ENCODE measurements at places on chromosomes 5 and 9. TPM values are rescaled to one million over a fixed set of nuclear protein-coding genes. Genes with fewer than 3 reads are reported as not detected.

Gene ZCCHC9
- total RNA-seq = 41.3 TPM

Gene PCDHB10
- total RNA-seq = 1.0 TPM

DNA sequence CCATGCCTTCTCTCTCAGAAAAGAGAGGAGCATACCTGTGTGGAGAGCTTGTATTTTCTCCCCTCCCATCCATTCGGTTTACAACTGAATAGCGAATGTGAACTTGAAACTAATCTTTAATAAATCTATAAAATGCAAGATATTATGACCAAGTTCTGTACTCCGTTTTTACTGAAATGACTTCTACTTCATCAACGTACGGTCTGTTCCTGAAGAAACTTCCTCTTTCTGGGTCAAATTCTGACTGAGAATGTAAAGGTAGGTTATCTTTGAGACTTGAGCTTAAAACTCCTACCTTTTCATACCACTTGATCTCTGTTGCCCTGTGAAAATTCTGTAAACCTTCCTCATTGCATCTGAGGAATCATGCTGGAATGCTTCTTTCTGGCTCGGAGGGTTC lies 4.2 kb upstream of the CTNNAL1 start:
- DNase-seq = no peak

GRCh38 chr5:1406681-1407640 lies 38.3 kb downstream of the SLC6A3 start:
- no peak for DNase-seq

GRCh38 chr9:95067897-95068296 lies 249.6 kb downstream of the FANCC start:
- no peak for DNase-seq

DNA sequence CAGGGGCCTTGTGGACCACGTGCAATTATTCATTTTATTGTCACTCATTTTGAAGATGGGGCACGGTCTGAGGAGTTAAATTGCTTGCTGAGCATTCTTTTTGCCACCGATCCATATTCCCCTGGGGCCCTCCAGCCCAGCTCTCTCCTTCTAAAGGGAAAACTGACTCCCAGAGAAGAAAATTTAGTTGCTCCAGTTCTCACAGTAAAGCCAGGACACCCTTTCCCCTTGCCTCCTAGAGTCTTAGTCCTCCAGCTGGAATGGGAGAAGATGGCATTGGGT lies 1.0 kb upstream of the PANK3 start:
- DNase-seq = no peak

- no peak for DNase-seq
These were observed 53.4 kb downstream of the GNAQ start for GRCh38 chr9:77978086-77978781.

GRCh38 chr9:81113453-81114124 lies 575.8 kb downstream of the TLE1 start:
- DNase-seq = no peak

DNA sequence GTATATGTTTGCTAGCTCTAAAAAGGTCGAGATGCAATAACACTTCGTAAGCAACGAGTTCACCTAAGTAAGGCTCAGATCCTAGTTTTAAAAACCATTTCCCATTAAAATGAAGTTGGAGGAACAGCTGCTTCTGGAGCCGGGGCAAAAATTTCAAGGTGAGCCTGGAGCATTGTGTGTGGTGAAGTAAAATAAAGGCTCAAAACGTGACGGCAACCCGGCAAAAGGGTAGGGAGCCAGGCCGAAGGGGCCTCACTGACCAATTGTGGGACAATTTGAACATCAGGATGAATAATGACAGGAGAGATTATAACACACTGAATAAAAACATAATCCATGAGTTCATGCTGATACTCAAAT lies 20.1 kb downstream of the BTNL9 start:
- no peak for DNase-seq

DNA sequence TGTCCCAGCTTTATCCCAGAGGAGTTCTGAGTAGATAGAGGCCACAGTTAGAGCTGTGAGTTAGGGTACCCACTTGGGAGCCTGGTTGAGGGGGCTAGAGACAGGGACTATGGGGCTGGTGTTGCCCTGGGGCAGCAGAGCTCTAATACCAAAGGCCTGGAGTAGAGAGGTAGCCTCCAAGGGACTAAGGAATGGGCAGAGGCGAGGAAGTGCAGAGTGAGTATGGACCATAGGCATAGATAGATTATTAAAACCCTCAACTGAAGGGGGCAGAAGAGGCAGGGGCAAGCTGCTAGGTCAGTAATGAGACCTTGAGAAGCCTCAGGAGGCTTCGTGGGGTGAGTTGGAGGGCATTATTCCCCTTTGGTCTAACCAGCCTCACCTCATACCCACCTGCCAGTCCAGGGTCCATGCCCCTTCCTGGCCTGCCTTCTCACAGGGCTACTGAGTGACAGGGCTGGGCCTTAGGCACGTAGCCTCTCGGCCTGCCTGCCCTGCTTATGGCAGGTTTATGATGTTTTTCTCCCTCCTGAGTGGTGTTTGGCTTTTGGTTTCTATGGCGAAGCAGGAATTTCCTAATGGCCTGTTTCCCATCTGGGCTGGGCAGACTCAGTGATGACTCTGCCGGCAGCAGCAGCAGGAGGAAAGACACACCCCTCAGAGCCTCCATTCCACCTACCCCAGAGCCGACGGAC lies 8.0 kb downstream of the PDLIM4 start:
- DNase-seq = peak; percentile 94

- DNase-seq = no peak
These were observed 37.4 kb upstream of the FBXW11 start for GRCh38 chr5:172043865-172044264.

GRCh38 chr9:93298498-93299417 lies 114.8 kb downstream of the WNK2 start:
- DNase-seq = no peak

GRCh38 chr9:5186416-5187169 lies 1.2 kb upstream of the INSL6 start:
- DNase-seq = peak; percentile 55

All from mammary epithelial cell (primary cell).